NCI-H1048 (cell line): ENCODE measurements at places on chromosomes 4 and X.

GRCh38 chr4:138113819-138114400 is 128.2 kb downstream of the SLC7A11 start:
- DNase-seq, result no peak

DNA sequence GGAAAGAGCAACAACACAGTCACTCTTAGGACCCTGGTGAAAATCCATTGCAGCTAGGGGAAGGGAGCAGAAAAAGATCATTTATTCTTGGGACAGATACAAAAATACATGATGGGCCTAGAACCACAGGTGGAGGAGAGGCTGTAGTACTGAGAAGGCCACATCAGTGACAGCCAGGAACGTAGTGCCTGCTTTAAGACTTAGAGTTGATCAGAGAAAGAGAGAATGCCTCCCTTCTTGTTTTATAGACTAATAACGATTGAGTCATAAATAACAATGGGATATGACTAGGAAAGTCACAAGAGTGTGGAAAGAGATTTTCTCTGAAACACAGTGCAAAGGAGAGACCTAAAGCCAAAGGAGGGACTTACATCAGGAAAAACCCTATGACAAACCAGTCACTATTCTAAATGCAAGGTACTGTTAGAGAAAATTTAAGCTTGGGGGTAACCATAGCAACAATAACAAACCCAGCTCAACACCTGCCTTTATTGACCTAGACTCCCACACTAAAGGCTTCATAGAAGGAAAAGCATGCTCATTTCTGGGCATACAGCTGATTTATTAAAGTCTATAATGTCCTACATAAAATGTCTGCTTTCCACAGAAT is 1015.0 kb upstream of the GRID2 start:
- DNase-seq, result no peak

DNA sequence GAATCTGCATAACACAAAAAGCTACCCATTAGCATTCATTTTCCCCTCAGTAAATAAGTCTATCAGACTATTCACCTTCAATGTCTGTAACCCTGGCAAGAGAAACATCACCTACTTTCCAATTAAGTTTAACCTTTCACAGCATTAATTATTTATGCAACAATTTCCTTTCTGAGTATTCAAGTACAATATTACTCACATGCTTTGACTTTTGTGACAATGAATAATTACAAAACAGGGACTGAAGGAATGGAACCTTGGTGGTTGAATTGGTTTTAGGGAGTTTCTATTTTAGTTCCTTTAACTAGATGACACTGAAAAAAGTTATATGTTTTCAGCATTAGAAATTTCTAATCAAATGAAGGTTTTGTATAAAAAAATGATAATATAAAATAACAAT is 932.3 kb upstream of the EPHA5 start:
- DNase-seq, result no peak

GRCh38 chr4:171025343-171025742 is 787.9 kb upstream of the GALNTL6 start:
- DNase-seq, result no peak

- no peak for DNase-seq
These were observed 45.5 kb upstream of the STK26 start for GRCh38 chrX:131977619-131978018.
